ENCODE measurements at places on chromosomes 12 and 14.

DNA sequence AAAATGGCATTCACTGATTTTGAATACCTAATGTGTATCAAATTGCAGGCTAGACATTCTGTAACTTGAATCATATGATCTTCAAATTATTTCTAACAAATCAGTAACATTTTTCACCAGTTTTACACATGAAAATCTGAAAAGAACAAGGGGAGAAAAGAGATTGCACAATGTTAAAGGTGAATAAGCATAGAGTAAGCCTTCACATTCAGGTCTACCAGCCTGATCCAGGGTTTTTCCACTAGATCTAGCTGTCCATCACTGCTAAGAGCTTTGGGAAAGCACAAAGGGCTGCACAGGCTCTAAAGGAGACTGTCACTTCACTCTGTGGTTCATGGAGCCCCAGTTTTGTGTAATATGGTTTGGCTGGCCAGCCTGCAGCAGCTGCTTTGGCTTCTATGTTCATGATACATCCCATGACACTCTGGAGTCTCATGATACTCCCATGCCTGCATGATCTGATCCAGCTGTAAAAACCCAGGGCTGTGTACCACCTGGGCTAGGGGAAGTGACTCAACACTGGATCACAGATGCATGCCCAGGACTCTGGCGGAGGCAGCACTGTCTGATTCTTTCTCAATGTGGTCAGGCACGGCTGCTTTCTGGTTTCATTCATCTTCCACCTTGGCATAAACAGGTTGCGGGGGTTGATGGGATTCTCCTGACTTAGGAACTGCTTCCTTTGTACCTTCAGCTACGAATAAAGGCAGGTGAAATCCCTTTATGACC, 859.7 kb downstream of the GALC start:
- DNase-seq: no peak

DNA sequence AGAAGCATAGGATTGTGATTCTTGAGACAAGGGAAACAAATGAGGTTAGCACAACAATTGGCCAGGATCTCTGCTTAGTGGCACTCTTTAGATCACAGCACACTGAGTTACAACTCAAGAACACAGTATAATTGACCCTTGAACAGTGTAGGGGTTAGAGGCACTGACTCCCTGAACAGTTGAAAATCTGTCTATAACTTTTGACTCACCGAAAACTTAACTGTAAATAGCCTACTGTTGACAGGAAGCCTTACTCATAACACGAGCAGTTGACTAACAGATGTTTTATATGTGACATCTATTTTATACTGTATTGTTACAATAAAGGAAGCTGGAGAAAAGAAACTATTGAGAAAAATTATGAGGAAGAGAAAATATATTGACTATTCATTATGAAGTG, 296.1 kb downstream of the RERGL start:
- DNase-seq: no peak

GRCh38 chr12:58301730-58302122, 360.4 kb downstream of the ATP23 start:
- DNase-seq: no peak

- no peak for DNase-seq
Observed at GRCh38 chr14:22837114-22837749, 847 bp downstream of the MMP14 start.

GRCh38 chr12:57128519-57129247, 400 bp downstream of the LRP1 start:
- no peak for DNase-seq

- DNase-seq: no peak
Observed at GRCh38 chr14:95577067-95577800, 42.4 kb downstream of the GLRX5 start.
